ENCODE measurements at places on chromosomes 12 and 14.

GRCh38 chr14:29144621-29145020, 378.0 kb downstream of the FOXG1 start:
- DNase-seq, result no peak

DNA sequence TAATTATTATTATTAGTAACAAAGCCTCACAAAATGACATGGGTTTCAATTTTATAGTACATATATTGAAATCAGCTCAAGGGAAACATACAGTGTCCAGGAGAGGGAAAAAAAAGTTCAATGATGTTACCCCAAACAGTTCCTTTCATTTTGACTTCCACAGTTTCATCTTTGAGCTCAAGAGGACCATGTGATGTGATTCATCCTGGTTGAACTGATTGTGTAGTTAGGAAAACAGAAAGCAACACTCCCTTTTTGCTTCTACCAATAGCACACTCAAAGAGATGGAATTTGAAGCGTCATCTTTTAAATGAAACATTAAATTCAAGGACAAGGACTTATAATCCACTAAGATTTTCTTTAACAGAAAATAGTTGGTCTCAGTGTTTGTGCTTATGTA, 461.0 kb downstream of the FOXG1 start:
- no peak for DNase-seq

DNA sequence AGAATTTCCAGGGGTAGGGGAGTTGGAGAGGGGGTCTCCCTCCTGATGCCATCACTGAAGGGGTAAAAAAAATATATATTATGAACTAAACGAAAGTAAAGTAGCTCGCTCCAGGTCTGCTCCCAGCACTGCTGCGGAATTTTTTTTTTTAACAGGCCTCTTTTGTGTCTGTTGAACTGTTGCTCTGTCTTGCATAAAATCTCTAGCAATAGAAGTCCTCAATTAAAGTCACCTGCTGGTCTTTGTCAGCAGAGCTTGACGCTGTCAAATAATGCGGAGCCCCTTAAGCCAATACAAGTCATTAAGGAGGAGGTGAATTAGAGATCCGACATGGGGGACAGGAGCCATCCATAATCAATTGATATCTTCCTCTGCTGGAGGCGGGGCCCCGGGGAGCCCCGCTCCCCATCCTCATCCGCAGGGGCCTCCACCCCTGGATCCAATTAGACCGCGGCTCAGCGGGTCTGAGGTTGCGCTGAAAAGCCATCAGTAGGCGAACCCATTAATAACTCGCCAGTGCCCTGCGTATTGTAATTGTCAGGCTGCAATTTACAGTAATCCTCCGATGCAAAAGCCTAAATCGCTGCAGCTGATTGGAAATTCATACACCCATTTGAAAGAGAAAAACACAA, 85.6 kb downstream of the DICER1 start:
- no peak for DNase-seq

DNA sequence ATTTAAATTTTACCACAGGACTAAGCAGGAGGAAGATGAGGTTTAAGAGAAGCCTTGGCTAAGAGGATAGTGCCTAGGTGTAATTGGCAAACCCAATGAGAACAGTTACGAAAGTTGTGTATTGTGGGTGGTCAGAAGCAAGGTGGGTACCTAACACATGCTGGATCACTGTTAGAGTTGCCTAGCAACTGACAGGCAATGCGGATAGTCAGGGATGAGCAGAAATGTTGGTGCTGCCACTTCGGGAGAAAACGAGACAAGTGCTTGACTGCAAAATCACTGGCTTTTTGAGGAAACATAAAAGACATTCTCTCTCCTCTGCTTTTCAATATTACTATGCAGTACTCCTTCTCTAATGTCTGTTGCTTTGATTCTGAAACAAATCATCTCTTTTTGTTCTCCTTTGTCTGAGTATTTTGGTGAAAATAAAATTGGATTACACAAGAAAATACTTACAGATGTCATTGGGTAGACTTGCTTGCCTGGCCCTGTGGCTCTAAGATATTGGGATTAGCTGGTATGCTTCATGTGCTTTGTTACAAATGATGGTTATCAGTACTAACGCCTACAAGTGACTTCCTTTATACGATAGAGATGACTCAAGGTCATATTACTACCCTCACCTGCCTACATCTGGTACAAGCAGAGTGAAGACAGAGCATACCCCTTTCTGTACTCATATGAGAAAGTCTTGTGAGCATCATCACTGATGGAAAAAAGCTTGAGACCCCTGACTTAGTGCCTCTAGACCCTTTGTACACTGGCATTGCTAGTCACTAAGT, 48.0 kb downstream of the TDP1 start:
- no peak for DNase-seq

DNA sequence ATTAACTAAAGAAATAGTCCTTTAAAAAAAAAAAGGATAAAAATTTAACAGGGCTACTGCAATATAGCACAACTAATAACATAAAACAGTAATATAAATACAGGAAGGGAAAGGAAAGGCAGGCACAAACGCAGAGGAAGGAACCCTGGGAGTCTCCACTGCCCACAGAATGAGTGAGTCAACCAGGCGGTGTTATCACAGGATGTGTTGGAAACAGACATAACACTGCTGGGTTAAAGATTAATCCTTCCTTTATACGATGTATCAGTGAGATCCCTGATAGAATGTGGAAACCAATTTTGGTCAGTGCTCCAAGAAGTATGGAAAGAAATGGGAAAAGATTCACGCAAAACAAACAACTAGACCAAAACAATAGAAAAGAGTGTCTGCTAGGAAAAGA, 47.9 kb downstream of the FGD6 start:
- no peak for DNase-seq

GRCh38 chr14:41824441-41824840, 217.8 kb downstream of the LRFN5 start:
- no peak for DNase-seq

DNA sequence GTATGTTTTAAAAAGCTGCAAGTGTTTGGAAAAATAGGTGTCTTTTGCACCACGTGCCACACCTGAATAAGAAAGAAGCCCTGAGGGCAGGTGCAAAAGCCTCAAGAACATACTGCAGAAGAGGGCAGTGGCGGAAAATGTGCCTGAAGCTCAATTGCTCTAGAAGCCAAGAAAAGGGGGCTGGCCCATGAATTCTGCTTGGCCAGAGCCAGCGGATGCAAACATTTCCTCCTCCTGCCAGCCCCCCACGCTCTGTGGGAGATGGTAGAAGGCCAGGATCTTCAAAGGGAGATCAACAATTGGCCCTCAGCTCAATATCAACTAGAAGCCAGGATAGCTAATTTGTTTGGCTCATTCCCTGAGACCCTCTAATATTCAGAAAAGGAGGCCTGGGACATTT, 80.3 kb upstream of the TMEM132D start:
- no peak for DNase-seq

GRCh38 chr12:57191410-57191809, 25.2 kb upstream of the NXPH4 start:
- no peak for DNase-seq

DNA sequence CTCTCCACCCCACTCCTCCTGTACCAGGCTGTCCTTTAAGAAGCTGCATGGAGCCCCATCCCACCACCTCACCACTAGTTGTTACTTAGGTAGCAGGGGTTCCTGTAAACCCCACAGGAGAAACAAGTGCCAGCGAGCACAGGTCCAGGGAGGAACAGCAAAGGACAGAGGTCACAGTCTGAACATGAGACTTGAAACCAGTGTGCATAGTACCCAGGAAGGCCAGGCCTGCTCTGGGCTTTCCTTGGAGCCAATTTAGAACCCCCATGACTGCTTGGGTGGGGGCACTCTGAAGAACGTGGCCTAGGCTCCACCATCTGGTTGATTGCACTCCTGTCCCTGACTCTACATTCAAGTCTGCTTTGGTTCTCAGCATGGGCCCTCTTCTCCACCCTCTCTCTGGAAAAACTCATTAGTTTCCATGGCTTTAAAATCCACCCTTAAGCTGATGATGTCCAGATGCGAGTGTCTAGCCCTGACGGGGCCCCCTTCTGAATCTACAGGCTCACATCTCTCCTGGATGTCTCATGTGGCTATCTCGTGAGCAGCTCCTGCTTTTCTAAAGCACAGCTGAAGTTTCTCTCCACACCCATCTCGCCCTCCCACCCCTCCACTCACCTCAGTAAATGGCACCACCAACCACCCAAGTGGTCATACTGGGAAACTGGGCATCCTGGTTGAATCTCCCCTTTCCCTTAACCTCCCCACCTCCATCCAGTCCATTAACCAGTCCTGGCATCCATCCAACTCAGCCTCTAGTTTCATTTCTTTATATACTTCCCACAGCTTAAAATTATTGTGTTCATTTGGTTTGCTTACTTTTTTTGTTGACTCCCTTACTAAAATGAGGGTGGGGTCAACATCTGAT, 8.4 kb downstream of the KRT3 start:
- DNase-seq, result no peak

- no peak for DNase-seq
These were observed 41.4 kb downstream of the ACTN1 start for GRCh38 chr14:68937471-68938270.

DNA sequence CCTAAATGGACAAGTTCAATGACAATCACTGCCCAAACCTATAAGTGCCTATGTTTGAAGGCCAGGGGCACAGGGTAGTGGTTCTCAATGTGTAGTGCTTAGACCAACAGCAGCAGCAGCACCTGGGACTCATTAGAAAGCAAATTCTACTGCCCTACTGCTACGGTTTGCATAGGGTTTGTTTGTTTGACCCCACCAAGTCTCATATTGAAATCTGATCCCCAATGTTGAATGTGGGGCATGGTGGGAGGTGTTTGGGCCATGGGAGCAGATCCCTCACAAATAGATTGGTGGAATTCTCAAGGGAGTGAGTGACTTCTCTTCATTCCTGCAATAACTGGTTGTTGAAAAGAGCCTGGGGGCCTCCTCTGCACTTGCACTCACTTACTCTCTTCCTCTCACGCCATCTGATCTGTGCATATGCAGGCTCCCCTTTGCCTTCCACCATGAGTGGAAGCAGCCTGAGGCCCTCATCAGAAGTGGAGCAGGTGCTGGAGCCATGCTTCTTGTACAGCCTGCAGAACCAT, 39.5 kb downstream of the PPM1H start:
- DNase-seq, result no peak

GRCh38 chr14:88476214-88476774, 78.5 kb downstream of the PTPN21 start:
- DNase-seq, result no peak

- DNase-seq, result no peak
These were observed 836 bp downstream of the EVL start for GRCh38 chr14:100065942-100066574.

DNA sequence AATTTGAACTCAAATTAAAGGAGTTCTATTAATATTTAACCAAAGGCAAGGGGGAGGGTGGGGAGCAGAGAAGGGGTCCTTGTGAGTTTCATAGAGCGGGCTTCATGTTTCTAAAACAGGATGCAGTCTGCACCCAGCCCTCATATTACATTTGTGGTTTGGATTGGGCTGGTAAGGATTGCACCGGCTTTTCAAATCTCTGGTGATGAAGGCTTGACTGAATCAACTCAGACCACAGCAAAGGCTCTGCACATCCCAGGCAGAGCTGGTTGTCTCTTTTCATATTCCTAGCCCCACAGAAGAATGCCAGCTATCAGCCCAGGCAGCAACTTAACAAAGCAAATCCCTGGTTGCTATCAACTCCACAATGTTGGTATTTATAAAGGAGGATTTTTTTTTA, 1221.4 kb downstream of the VRK1 start:
- DNase-seq, result no peak

Data from C1 segment of cervical spinal cord (tissue), 14 donors.